Heart left ventricle (tissue), 16 donors: ENCODE measurements at places on chromosomes 5 and 9. TPM values are rescaled to one million over a fixed set of nuclear protein-coding genes. Genes with fewer than 3 reads are reported as not detected.

The GPR150 gene
- not detected for total RNA-seq

- no peak for DNase-seq
These were observed 70.4 kb upstream of the TBCA start for GRCh38 chr5:77846422-77847128.

- DNase-seq, result no peak
These were observed 446.1 kb upstream of the CDH6 start for GRCh38 chr5:30747412-30747811.

The RGS14 gene
- total RNA-seq, result 10.7 TPM
